CD4-positive, alpha-beta memory T cell (primary cell): ENCODE measurements at places on chromosomes 5 and 9. TPM values are rescaled to one million over a fixed set of nuclear protein-coding genes. Genes with fewer than 3 reads are reported as not detected.

Gene CTNND2
- not detected for total RNA-seq

Gene COL15A1
- not detected for total RNA-seq

Gene PCDHB16
- not detected for total RNA-seq

Gene ARHGEF37
- 0.96 TPM for total RNA-seq

Gene PCDH12
- not detected for total RNA-seq

Gene PCDHA12
- total RNA-seq = not detected

Gene CCL27
- total RNA-seq = not detected

Gene GBGT1
- total RNA-seq = 3.6 TPM

Gene CDKN2B-AS1
- 2.2 TPM for total RNA-seq

Gene TOR4A
- total RNA-seq = 2.1 TPM

Gene IFNA2
- total RNA-seq = not detected

Gene PCDHGA5
- 0.28 TPM for total RNA-seq

Gene GARIN3
- not detected for total RNA-seq

Gene ISCA1
- 34.6 TPM for total RNA-seq

Gene PRR7
- 5.2 TPM for total RNA-seq

Gene CATSPER3
- total RNA-seq = 1.8 TPM

Gene TXNDC8
- not detected for total RNA-seq

Gene SLC6A3
- total RNA-seq = not detected

Gene NUTM2F
- total RNA-seq = not detected

Gene DEPDC1B
- 0.19 TPM for total RNA-seq

Gene MSANTD3
- total RNA-seq = 14.4 TPM

Gene ZDHHC11
- total RNA-seq = 15.1 TPM

Gene TRAF1
- total RNA-seq = 174 TPM

Gene ANGPTL2
- not detected for total RNA-seq

Gene PCDHAC2
- total RNA-seq = not detected

Gene RANBP17
- not detected for total RNA-seq

Gene ADAMTS16
- total RNA-seq = not detected

Gene PTPRD
- not detected for total RNA-seq

Gene OBP2B
- total RNA-seq = not detected

Gene TLE4
- 98.6 TPM for total RNA-seq

Gene GRAMD2B
- total RNA-seq = 6.1 TPM

Gene MUSK
- not detected for total RNA-seq

Gene FGFR4
- 3.0 TPM for total RNA-seq

Gene SIT1
- total RNA-seq = 70.2 TPM

Gene ENTPD2
- not detected for total RNA-seq

Gene CCL28
- 14.6 TPM for total RNA-seq

Gene TMEM252
- total RNA-seq = not detected

Gene NTRK2
- 0.11 TPM for total RNA-seq

Gene DMRT2
- total RNA-seq = 0.23 TPM

Gene F2RL2
- not detected for total RNA-seq
